ENCODE measurements at places on chromosomes 1 and 21. TPM values are rescaled to one million over a fixed set of nuclear protein-coding genes. Genes with fewer than 3 reads are reported as not detected.

CCDC27 gene
- not detected for total RNA-seq

AADACL4 gene
- total RNA-seq = not detected

ZFP69 gene
- 4.0 TPM for total RNA-seq

MED8 gene
- total RNA-seq = 73.9 TPM

MX2 gene
- total RNA-seq = 0.17 TPM

TEDDM1 gene
- total RNA-seq = not detected

MCM3AP gene
- 75.6 TPM for total RNA-seq

NKAIN1 gene
- total RNA-seq = 0.58 TPM

ASPM gene
- 33.5 TPM for total RNA-seq

FALEC gene
- total RNA-seq = not detected

Measured in HT1080 (cell line).